NCI-H460 (cell line): ENCODE measurements at places on chromosomes 11 and 22. TPM values are rescaled to one million over a fixed set of nuclear protein-coding genes. Genes with fewer than 3 reads are reported as not detected.

Gene DEUP1
- not detected in 2 replicates for total RNA-seq

Gene KLHDC7B
- total RNA-seq: 1.6 and 2.1 TPM in 2 replicates

Gene GLB1L3
- 0.54 and 0.61 TPM in 2 replicates for total RNA-seq

Gene HARBI1
- 1.9 and 2.2 TPM in 2 replicates for total RNA-seq

Gene PGA5
- total RNA-seq: not detected in 2 replicates

Gene ANKK1
- 0.12 TPM in 1 of 2 replicates, not detected in the other for total RNA-seq

DNA sequence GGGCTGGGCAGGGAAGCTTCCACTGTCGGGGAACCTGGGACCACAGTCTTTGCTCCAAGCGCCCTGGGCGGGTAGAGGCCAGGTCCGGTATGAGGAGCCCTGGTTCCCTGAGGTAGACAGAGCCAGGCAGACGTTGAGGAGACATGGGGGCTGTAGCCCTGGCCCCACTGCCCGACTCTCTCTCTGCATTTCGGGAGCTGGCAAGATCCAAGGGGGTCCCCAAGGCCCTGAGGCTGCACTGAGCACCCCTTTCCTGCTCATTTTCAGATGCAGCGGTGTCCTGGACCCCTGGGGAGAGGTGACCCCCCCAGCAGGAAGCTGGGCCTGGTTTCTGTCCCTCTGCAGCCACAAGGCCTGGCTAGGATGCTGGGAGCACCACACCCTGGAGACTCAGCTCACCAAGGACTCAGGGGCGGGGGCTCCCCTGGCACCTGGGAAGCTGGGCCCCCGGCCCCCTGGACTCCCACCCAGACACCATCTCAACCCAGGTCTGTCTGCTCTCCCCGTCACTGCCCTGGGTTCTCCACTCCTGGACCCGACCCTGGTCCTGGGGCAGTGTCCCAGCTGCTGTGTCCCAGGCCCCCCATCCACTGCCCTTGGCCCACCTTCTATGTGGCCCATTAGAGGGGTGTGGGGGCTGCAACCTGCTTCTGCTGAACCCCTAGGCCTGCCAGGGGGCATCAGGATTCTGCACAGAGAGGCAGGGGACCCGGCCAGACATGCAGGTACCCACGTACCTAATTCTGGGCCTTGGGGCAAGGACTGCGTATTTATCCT, 15.0 kb upstream of the MUC6 start:
- DNase-seq: no peak

DNA sequence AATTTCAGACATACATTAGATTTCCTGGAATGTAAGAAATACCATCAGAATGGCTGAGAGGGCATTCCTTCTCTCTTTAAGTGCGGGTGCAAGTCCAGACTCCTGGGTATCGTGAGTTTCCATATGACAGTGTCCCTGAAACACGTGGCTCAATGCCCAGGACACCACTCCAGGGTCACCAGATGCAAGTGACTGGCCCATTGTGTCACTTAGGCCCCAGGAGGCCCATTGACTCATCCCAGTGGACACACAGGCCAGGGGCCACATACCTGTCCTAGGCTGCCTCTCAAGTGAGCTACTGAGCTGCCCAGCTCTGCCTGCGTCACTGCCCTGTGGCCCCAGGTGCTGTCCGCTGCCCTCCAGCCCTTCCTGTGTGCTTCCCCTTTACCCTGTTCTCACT, 18.5 kb downstream of the FBLN1 start:
- no peak for DNase-seq

DNA sequence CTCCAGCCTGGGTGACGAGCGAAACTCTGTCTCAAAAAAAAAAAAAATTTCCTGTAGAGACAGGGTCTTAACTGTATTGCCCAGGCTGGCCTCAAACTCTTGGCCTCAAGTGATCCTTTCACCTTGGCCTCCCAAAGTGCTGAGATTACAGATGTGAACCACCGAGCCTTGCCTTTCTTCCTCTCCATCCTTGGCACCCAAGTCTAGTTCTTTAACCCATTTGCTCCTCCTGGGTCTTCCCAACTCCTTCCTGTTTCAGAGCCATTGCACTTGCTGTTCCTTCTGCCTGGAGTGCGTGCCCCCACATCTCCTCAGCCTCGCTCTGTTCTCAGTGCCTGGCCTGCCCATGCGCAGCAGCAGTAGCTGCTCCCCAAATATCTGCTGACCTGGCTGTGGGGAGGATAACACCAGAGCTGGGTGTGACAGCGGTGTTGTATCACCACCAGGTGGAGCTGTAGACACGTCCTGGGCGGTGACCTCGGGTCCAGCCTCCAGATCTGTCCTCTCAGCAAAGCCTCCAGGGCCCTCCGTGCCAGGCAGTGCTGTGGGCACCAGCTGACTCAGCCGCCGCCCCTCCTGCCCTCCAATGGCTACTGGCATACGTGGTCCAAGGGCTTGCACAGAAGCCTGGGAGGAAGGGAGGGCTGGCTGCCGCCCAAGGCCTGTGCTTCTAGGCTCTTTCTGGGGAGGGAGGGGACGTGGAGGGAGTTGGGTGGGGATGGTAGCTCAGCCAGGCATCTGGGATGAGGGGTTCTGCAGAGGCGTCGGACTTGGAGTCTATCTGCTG, 22.0 kb downstream of the TEF start:
- DNase-seq: peak; percentile 83

DNA sequence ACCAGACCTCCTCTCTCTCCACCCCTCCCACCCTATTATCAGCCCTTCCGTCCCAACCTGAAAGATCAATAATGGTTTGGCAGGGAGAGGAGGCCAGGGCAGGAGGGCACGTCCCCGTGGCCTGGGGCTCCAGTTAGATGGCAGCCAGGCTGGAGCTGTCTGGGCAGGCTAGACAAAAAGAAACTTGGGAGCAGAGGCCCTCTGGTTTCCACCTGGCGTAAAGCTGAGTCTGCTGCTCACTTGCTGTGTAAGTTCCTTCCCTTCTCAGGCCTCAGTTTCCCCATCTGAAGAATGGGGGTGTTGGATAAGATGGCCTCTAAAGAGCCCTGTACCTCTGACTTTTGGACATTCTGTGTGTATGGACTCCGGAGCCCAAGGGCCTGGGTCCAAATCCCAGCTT, 3.8 kb upstream of the RHOD start:
- no peak for DNase-seq

DNA sequence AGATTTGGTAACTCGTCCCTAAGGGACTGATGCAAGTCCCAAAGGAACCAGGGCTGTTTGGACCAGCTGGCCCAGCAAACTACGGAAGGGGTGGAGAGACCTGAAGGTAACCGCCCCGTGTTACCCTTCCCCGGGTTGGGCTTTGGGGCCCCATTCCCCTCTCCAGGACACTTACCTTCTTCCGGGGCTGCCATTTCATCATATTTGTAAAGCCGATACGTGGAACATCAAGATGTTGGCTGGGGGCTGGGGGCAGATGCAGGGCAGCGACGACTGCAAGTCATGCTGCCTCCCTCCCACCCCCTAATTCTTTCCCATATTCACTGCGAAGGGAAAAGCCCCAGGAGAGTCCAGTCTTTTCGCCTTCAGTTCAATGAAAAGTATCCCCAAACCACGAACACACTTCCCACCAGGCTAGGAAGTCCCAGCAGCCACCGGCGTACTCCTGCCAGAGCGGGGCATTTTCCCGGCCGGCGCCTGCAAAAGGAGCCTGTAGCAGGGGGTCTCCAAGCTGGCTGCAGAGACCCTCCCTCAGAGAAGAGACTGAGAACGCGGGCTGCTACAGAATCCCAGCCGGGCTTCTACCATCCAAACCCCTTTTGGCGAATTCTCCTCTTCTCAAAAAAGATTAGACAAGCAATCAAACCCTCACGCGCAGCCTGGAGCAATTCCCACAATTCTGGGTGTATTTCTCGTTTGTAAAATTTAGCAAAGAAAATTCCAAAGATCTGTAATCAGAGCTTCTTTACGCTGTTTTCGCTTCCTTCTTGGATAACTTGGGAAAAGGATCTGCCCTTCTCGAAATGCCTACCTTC, 236.7 kb downstream of the TTC28 start:
- DNase-seq: no peak

- DNase-seq: no peak
These were observed 224.7 kb downstream of the SNX19 start for GRCh38 chr11:130691581-130691980.

GRCh38 chr11:78254268-78254667, 65.5 kb downstream of the USP35 start:
- no peak for DNase-seq

- DNase-seq: no peak
These were observed 2.5 kb upstream of the KRTAP5-2 start for GRCh38 chr11:1600626-1601025.

- DNase-seq: no peak
These were observed 52.0 kb downstream of the KIRREL3 start for GRCh38 chr11:126948563-126948962.

GRCh38 chr22:24027991-24028390, 16.9 kb downstream of the CABIN1 start:
- DNase-seq: no peak

DNA sequence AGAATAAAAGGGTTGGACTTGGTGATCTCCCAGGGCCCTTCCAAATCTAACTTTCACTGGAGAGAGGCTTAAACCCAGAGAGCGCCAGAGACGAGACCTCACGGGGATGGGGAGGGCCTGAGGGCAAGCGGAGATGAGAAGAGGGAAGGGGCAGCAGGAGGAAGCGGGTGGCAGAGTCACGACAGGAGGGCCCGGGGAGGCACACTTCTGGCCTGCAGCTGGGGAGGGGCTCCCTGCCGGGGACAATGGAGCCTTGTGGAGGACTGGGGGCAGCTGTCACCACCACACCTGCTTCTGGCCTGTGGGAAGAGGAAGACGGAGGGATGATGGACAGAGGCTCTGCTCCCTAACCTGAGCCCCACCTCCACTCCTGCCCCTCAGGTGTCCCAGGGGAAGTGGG, 40.2 kb downstream of the PDE2A start:
- no peak for DNase-seq

DNA sequence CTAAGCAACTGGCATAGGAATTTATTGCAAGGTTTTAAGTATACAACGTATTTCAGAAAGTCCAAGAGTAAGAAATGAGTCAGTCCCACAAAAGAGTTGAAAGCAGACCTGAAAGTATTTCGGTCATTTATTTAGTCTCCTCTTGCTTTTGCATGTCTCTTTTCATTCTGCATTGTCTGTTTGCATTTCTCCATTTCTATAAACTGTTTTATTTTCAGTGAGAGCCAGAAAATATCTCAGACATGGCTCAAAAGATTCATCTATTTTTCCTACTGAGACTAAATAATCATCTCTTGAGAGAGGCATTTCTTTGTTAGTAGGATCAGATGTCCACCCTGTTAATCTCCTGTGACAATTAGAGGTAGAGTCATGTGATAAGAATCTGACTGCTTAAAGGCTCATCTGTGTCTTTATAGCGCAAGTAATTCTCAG, 219.1 kb upstream of the CCDC179 start:
- DNase-seq: no peak

DNA sequence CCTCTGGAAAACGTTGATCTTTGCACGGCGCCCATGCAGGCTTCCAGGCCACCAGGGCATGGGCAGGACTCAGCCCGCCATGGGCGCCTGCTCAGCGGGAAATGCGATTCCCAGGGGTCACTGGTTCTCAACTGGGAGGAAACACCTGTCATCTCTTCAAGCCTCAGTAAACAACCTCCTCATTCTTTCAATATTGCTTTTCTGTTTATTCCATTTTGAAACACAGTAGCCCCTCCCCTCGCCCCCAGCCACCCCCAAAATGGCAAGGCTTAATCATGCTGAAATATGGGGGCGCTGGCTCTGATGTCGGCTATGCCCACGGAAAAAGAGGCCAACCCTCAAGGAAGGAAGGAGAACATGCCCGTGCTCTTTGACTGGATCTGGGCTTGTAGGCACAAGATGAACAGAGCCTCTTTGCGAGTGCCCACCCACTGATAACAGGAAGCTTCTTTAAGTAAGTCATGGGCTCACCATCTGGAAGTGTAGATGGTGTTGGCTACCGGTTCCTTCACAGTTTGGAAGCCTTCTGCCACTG, 594 bp upstream of the POU2AF1 start:
- DNase-seq: no peak

- DNase-seq: no peak
These were observed 153.8 kb downstream of the CACNA1I start for GRCh38 chr22:39724390-39724789.

DNA sequence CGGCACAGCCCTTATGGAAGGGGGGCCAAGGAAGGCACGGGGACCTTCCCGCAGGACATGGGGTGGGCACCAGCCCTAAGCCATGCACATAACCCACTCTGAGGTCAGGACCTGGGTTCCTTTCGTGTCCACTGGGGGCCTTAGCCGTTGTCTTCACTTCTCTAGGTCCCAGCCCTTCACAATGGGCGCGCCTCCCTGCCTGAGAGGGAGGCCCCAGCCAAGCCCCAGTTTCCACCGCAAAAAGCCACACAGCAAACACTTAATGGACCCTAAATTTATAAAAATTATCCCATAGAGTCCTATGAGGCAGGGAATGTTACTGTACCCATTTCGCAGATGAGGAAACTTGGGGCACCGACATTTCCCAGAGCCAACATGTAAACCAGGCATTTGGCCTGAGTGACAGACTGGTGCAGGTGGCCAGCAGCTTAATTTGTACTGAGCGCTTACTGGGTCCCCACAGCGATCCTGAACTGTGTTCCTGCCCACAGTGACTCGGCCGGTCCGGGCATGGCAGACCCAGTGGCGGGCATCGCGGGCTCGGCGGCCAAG, 1.2 kb downstream of the GAS2L1 start:
- no peak for DNase-seq

GRCh38 chr22:28435140-28435768, 244.4 kb downstream of the TTC28 start:
- no peak for DNase-seq

DNA sequence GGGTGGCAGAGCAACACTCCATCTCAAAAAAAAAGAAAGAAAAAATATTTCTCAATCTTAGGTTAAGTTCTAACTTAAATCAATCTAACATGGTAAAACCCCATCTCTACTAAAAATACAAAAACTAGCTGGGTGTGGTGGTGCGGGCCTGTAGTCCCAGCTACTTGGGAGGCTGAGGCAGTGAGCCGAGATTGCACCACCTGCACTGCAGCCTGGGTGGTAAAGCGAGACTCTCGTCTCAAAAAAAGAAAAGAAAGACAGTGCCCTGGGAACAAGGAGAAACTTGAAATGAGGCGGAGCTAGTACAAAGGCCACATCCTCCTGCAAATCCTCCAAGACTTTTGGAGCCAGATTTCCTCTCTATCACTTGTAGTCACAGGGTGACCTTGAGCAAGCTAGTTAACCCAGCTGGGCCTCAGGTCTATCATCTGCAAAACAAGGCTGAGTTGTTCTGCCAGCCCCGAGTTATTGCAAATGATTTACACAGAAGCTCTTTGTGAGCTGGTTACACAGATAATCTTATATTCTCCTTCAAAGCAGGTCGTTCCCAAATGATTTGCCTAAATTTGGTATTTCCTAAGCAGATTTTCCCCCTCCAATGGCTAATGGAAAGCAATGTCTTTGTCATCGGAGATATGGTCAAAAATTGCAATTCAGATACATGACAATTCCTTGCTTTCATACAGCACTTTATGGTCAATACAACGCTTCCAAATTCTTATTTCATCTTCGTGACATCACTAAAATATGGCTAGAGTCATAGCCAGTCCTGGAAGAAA, 1.9 kb downstream of the ANKRD54 start:
- DNase-seq: no peak

- DNase-seq: no peak
These were observed 15.3 kb downstream of the CADM1 start for GRCh38 chr11:115488945-115489344.

DNA sequence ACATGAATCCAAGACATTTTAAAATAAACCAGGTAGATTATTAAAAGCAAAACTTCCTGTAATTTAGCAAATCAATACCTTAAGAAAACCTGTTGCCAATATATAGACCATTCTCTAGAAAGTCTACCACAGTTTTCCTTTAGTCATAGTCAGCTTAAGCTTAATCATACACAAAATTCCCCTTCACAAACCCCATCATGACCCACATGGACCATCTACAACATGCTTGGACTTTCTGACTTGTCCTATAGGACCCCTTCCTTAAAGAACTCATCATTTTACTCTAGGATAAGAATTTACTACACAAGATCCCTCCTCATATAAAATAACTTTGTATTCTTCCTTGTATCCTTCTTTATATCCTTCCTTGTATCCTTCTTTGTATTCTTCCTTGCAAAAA, 16.2 kb upstream of the RNASEH2C start:
- DNase-seq: no peak
